Renal cortical epithelial cell (primary cell): ENCODE measurements at places on chromosomes 12 and 14.

DNA sequence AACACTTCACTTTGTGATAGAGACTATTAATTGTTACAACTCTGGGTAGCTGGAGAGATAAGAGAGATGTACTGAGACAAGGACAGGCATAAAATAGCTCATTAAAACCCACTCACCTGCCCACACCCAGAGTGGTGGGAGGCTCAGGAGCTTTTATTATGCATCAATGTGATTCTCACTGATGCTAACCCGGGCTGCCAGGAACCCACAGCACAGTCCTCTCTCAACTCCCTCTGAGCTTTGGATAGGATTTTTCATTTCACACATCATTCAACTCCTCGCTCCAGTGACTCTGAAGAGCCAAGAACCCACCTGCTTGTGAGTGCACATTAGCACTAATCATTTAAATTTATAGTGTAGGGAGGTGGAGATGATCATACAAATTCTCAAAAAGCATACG lies 827.9 kb downstream of the FLRT2 start:
- DNase-seq: no peak

GRCh38 chr12:39368096-39368495 lies 74.8 kb downstream of the KIF21A start:
- DNase-seq: peak; percentile 41

- peak; percentile 51 for DNase-seq
These were observed 50.8 kb upstream of the ZFP36L1 start for GRCh38 chr14:68843471-68844209.

DNA sequence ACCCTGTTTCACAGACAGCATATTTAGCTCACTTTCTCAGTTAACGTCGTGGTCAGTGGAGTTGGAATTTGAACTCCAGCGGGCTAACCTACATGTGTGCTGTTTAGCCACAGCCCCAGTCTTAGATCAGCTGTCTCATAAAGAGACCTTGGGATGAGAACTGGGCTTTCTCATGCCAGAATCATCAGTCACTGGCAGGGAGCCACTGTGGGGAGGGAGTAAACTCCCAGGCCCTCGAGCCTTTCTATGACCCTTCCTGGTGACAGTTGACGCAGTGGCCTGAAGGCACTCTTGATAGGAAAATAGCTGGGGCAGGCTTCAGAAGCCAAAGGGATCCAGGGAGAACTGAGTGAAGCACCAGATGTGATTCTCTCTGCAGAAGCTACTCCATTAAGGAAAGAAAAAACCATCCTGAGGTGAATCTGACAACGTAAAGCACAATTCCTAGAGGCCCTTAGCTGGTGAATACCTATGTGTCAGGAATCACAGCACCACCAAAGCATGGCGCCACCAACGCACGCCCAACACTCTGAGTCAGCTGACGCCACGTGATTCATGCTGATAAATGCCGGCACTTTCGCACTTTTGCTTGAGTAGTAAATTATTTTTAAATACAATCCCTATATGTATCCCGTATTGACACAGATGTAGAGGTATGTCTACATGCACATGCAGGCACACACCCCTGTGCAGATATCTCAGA lies 279.6 kb upstream of the TMEM132C start:
- no peak for DNase-seq

- DNase-seq: no peak
These were observed 4.7 kb downstream of the B3GNT4 start for GRCh38 chr12:122208073-122208820.

DNA sequence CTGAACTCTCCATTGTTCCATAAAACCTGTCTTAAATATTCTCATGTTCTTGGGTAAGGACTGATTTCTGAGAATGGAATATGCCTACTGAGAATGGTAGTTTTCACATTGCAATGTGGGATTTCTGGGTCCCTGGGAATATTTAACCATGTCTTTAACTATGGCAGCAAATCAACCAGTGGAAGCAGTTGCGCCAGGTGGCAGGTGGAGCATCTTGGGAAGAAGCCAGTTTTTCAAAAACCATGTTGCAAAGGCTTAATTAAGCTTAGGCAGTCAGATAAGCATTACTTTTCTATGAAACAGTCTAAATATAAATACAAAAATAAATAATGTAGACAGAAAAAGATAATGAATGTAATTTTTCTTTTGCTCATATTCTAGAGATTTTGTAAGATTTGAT lies 448.1 kb downstream of the ADAMTS20 start:
- DNase-seq: no peak

DNA sequence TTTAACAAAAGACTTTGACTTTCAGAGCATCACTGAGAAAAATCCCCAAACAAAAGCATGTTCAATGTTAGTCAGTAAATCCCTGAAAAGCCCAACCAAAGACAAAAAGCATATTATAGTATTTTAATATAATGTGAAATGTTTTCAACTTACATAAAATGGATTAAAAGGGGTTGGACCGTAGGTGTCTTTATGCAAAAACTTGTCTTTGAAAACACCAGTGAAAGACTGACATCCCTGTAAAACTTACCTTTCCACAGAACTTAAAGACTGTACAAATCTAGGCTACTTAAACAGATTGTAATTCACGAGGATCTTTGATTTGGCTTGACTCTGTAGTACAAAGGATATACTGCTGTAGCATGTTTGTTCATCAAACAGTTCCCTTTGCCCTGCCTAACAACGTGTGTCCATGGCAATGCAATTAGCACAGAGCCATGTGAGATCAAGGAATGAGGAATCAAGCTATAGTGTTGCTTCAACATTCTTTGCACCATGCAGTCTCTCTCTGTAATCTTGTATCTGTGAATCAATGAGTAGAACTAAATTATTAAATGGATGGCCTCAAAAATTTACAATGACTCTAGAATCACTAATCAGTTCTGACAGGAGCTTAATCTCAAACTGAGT lies 138.5 kb upstream of the SYT1 start:
- DNase-seq: peak; percentile 8

DNA sequence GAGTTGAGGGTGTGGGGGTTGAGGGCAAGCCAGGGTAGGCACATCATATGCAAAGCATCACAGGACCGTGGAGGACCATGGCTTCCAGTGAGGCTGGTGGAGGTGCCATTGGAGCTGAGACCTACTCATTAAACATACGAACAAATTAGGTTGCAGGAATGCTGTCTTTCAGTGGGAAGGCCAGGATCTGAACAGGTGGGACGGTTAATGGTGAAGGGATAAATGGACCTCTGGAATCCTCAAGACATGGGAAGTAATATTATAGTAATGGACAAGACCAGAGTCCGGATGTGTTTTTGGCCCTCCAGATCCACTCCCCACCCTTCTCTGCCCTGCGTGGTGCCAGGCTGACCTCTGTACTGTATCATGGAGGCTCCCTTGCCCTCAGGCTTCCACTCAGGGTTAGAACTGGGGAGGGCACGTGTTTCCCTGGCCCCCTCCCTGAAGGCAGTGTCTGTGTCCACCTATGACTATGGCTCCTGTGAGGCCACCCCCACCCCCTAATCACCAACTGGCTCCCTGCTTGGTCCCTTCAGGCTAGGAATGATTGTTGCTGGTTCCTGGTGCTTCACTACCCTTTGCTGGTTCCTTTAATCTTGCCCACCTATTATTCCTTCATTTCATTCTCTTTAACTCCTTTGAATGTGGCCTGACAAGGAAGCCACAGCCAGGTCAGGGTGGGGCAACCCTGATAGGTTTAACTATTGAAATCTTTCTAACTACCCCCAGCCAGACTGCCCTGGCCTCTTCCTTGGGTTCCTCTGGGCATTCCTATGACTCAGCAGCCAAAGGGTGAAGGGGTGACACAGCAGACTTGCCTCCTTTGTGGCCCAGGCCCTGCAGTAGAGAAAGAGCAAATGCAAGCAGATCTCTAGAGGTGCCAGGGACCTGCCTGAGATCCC lies 10.7 kb downstream of the DHRS2 start:
- DNase-seq: peak; percentile 57
